ENCODE measurements at places on chromosomes 11 and 22.

- DNase-seq = no peak
Observed at GRCh38 chr22:28250036-28250695, 331.1 kb upstream of the PITPNB start.

DNA sequence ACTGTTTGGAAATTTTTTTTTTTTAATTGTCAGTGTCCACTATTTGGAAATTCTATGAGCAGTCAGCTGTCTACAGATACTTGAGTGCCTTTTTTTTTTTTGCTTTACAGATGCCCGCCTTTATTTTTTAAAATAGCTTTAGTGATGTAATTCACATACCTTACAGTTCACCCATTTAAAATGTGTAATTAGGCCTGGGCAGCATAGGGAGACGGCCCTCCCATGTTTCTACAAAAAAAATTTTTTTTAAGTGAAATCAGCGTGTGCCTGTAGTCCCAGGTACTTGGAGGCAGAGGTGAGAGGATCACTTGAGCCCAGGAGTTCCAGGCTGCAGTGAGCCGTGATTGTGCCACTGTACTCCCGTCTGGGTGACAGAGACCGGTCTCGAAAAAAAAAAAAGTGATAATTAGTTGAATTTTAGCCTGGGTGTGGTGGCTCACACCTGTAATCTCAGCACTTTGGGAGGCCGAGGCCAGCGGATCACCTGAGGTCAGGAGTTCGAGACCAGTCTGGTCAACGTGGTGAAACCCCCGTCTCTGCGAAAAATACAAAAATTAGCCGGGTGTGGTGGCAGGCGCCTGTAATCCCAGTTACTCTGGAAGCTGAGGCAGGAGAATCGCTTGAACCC, 1.5 kb downstream of the ZNF143 start:
- DNase-seq = no peak

- DNase-seq = no peak
Observed at GRCh38 chr11:70174547-70175235, 28.4 kb upstream of the FADD start.

DNA sequence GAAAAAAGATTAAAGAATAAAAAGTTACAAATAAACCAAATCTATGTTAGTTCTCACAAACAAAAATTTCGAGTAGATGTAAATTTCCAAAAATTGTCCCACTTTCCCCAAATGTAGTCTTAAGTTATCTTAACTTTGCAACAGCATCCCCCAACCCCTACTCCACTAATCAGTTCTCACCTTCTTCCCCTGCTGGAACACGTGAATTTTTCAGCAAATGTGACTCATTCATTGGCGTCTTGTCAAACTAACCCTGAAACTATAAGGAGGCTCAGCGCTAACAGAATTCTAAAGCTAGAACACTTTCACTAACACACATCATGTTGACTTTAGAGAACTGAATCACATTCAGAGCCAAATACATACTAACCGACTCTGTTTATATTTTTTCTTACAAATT, 46.1 kb downstream of the PHF21A start:
- no peak for DNase-seq

DNA sequence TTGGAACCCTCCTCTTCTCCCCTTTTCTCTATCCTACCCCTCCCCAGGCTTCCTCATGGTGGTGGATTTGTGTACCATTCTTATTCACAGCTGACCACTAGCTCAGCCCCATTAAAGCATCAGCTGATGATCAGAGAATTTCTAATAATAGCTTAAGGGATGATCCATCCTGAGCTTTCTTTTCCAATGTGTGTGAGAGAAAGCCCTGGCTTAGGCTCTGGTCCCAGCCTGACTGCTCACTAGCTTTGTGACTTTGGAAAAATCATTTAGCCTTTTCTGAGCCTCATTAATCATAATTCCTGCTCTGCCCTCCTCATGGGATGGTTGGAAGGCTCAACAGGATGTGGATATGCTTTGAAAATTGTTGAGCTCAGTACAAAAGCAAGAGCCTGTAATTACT, 26.3 kb upstream of the CCDC90B start:
- DNase-seq = no peak

- DNase-seq = no peak
Observed at GRCh38 chr22:25403811-25404471, 160.5 kb upstream of the GRK3 start.

GRCh38 chr22:26656891-26657851, at the start of gene MIAT:
MIAT (plus strand) TSS chr22:26657588.
- peak; percentile 61 for DNase-seq

DNA sequence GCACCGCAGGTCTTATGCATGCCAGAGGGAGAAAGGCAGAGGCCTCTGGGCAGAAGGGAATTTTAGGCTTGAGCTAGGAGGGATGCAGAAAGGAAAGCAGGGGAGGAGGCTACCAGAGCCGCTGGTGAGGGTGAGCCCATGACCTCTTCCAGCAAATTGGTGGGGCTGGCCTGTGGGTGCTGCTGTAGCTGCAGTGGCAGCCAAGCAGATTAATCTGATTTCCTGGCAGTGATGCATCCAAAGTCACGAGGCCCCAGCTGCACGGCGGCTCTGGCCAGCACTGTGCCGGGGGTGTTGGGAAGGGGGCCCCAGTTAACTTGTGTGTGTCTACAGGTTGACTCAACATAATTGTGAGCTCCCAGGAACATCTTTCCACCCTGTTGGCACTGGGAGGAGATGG, 41.4 kb upstream of the B3GAT1 start:
- no peak for DNase-seq

- DNase-seq = no peak
Observed at GRCh38 chr11:57332694-57333440, 2.8 kb downstream of the SSRP1 start.

DNA sequence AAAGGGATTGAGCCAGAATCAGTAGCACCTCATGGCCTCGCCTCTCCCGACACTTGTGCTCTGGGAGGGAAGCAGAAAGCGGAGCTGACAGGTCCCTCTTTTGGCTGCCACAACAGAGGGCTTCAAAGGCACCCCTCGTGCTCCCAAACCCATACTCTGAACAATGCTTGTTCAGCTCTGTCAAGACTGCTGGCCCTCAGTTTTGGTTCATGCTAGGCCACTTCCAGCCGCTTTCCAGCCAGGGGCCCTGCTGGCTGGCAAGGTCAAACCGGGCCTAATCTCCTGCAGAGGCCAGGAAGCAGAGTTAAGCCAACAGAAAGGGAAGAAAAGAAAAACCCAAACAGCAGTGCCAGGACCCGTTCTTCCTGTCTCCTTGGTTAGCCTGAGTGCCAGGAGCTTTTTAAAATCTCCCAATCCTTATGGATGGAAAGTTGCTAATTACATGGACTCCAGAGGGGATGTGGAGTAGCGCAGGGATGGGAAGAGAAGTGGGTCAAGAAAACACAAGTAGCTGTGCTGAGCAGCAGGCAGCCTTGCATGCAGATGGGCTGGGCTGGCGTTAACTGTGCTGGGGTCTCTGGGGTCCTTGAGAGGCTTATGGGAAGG, 150.6 kb downstream of the GRIK4 start:
- DNase-seq = no peak

DNA sequence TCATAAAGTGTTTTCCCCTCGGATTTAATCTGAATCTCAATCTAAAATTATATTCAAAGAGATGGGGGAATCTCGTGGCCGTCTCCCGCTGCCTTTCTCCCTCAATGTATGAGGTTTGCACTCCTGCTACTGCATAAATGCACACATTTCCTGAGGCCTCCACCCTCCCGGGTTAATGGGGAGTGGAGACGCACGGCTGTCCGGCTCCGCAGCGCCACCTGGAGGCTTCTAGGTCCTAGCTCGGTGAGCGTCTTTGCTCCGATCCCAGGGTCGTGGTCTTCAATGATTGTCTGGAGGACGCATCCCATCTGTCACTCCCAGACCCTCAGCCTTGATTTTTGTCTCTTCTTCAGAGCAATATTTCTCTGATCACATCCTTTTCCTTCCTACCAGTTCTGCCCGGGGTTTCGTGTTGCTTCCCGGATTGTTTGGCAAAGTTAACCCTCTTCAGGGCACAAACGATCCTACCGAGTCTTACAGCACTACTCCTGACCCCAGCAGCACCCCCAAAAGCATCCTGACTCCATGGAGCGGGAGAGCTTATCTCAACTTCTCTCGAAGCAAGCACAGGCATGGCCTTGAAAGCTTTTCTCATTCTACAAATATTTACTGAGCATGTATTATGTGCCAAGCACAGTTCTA, at the start of gene LMO1:
Gene LMO1 (minus strand): TSS at position 110 of the 642 bp plus-strand sequence. CDS start 516 bp downstream, outside the sequence.
- DNase-seq = peak; percentile 73

DNA sequence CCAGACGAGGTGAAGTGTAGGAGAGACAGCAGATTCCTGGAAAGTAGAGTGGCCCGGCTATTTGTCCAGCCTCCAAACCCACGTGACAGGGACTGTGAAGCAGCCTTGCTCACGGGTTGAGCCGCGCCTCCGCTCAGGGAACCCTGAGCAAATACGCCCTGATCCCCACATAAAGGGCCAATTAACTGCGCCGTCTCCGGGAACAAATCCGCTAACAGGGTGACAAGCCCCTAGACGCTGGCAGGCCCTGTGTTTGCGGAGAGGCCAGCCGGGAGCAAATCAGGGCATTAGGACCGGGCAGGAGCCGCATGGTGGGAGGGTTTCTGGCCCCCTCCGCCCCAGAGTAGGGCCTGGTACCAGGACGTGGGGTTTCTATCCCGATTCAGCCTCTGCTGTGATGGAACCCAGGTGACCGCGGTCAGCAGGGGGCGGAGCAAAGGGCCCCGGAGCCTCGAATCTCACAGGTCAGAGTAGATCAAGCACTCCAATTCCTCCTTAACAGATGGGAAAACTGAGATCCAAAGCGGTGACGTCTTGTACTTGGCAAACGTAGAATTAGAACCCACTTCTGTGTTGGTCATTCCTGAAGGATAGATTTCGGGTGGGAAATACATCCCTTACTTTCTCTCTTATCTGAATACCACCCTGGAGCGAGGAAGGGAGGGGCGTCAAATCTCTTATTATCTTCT, 2.0 kb upstream of the ROBO3 start:
- no peak for DNase-seq

DNA sequence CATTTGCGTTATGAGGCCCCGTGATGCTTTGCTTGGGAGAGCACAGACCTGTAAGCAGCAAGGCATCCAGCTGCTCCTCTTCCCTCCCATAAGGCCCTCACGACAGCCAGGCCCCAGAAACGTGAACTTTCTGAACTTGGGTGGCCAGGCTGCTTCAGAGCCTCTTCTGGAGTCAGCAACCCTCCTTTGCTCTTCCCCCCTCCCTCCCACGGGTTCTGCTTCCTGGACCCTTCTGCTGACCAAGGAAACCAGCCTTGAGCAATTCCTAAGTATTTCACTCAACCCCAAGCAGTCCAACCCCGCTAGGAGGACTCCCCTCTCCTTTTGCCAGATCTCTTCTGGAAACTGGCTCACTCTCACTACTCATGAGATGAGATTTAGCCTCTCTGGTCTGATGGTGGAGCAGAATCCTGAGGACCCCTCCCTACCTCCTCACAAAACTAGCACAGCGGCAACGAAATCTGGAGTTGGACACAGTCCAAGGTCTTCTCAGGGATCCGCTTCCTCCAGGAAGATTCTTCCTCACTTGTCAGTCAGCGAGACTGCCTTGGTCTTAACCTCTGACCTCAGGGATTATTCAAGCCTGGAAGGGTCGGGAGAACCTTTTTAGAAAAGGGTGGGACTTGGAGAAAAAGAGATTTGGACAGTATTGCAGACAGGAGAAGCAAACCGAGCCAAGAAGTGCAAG, 86.2 kb downstream of the UBASH3B start:
- DNase-seq = no peak

- no peak for DNase-seq
Observed at GRCh38 chr11:110478410-110478809, 48.7 kb downstream of the FDX1 start.
